ENCODE measurements at places on chromosomes 13 and 19.

DNA sequence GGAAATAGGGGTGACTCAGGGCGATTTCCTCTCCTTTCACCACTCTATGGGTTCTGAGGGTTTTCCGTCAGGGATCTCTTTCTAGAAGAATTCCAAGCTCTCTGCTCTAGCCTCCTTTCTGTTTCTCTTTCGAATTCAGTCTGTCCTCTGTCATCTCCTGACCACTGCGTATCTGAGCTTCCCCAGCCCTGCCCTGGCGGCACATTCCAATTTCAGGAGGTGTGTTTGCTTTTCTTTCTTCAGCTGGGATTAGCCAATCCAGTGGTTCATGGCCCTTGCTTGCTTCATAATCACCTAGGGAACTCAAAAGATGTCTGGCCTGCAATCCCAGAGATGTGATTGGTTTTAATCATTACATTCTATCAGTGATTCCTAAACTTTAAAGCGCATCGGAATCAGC lies 9.4 kb downstream of the IFNL2 start:
- no peak for DNase-seq

- no peak for DNase-seq
Observed at GRCh38 chr19:53768401-53768800, 55.7 kb downstream of the NLRP12 start.

- no peak for DNase-seq
Observed at GRCh38 chr19:18308051-18308947, 14.6 kb downstream of the LSM4 start.

GRCh38 chr19:54573330-54573872 lies at the start of gene LILRA2:
Gene LILRA2, plus strand, starts transcription at chr19:54573790. Its CDS starts 89 bp downstream, at chr19:54573879.
- no peak for DNase-seq

GRCh38 chr19:35015954-35016351 lies 14.3 kb upstream of the SCN1B start:
- no peak for DNase-seq

DNA sequence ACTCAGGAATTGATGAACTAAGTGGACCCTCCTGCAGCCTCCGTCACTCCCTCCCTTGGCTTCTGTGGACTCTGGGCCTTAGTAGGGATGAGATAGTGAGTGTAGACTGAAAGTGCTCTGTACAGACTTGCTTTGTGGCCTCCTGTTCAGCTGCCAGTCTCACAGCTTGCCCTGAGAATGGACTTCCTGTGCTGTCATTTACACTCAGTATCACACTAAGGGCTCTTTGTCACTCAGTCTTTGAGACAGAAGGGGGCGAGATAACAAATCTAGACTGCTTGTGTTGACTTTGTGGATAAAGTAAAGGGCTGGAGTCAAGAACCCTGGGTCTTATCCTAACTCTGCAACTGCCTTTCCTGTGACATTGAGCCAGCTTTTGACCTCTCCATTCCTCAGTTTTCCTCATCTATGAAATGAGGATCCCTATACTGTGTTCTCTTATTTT lies 21.0 kb upstream of the SPRY2 start:
- DNase-seq = no peak

DNA sequence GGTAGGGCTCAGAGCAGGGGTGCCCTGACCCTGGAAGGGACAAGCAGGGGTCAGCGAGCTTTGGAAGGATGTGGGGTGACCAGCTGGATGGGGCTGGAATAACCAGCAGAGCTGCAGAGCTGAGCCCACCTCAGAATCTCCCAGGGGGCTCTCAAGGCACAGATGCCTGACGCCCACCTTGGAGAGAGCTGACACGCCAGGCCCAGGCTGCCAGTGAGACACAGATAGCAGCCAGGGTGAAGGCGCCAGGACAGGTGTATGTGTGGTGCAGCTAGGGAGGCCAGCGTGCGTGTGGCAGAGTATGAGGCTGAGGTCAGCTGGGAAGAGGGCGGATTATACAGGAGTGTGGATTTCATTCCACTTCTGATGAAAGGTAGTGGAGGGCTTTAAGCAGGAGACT lies 8.9 kb downstream of the AP1M1 start:
- DNase-seq = no peak

GRCh38 chr19:40960780-40961179 lies 30.3 kb upstream of the CYP2B6 start:
- DNase-seq = no peak

- no peak for DNase-seq
Observed at GRCh38 chr13:31008400-31009115, 76.1 kb downstream of the TEX26 start.

DNA sequence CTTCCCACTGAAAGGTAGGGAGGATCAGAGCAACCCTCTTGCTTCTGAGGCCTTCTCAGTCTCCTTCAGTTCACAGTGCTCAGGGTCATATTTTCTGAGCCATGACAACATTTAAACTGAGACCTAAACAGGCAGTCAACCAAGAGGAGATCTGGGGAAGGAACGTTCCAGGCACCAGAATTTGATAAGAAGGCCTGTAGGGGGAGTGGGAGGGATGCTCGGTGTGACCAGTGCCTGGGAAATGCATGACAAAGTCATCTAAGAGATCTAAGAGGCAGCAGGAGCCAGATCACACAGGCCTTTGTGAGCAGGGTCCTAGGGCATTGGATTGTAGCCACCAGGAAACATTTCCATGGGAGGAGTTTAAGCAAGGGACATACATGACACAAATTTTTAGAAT lies 71.6 kb downstream of the SHISA2 start:
- no peak for DNase-seq

DNA sequence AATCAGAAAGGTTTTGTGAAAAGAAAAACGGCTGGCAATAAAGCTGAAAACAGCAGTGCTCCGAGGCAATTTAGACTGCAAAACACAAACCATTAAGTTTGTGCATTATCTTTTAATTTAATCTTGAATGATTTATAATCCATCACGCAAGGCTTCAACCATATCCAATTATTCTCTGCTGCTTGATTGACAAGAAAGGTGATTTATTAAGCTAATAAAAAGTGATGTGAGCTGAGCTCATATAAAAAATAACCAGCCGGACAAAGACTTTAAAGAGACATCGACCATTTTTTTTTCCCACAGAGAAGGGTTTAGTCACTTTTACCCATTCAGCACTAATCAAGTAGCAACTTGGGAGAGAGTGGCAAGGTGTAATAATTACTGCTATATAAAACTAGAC lies 33.6 kb downstream of the TSHZ3 start:
- DNase-seq = no peak
